Cardiac fibroblast (primary cell): ENCODE measurements at places on chromosomes 5 and 9.

DNA sequence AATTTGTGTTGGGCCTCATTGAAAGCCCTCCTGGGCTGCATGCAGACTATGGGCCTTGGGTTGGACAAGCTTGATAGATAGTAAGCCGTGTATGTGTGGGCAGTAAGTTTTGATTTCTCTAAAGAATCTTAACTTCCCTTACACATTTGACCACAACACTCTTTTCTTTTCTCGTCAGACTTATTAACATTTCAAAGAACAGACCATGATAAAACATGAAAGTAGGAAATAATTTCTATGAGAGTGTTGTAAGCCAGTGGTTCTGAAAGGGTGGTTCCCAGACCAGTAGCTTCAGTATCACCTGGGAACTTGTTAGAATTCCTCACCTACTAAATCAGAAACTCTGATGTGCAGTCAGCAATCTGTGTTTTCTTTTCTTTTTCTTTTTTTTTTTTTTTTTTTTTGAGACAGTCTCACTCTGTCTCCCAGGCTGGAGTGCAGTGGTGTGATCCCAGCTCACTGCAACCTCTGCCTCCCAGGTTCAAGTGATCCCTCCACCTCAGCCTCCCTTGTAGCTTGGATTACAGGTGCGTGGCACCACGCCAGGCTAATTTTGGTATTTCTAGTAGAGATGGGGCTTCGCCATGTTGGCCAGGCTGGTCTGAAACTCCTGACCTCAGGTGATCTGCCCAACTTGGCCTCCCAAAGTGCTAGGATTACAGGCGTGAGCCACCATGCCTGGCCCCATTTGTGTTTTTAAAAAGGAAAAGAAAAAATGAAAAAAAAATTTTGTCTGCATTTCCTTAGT lies 20.0 kb upstream of the GCNT1 start:
- DNase-seq, result no peak

DNA sequence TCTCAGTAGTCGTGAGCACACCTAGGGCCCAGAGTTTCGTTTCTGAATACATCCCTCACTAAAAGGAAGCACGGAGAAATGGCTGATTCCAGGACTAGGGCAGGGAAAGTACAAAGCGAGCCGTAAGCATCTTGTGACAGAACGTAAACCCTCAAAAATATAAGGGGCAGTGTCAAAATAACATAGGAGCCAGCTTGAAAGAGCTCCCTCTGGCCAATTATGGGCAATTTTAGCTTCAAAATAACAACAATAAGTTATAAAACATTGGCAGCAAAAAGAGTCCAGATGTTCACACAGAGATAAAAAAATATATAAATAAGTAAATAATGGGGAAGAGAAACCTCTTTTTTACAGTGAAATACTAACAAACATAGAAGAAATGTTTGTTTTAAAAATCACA lies 18.5 kb upstream of the GLIS3 start:
- DNase-seq, result no peak

GRCh38 chr5:76469656-76470290 lies 66.7 kb downstream of the IQGAP2 start:
- no peak for DNase-seq

- DNase-seq, result no peak
Measured at GRCh38 chr9:61665829-61666228, 476.0 kb downstream of the SPATA31A7 start.

DNA sequence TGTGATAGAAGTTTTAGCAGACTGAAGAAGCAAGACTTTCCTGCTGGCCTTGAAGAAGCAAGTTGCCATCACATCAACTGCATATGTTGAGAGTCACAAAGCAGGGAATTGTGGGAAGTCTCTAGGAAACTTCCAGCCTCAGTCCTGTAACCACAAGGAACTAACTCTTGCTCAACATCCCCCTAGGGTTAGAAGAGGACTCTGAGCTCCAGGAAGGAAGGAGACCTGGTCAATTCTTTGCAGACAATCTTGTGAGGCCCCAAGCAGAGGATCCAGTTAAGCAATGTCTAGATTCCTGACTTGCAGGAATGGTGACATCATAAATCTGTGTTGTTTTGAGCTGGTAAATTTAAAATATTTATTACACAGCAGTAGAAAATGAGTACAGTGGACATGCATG lies 18.6 kb upstream of the ZNF366 start:
- DNase-seq, result peak; percentile 90

GRCh38 chr9:105496826-105497225 lies 49.0 kb downstream of the FSD1L start:
- no peak for DNase-seq

DNA sequence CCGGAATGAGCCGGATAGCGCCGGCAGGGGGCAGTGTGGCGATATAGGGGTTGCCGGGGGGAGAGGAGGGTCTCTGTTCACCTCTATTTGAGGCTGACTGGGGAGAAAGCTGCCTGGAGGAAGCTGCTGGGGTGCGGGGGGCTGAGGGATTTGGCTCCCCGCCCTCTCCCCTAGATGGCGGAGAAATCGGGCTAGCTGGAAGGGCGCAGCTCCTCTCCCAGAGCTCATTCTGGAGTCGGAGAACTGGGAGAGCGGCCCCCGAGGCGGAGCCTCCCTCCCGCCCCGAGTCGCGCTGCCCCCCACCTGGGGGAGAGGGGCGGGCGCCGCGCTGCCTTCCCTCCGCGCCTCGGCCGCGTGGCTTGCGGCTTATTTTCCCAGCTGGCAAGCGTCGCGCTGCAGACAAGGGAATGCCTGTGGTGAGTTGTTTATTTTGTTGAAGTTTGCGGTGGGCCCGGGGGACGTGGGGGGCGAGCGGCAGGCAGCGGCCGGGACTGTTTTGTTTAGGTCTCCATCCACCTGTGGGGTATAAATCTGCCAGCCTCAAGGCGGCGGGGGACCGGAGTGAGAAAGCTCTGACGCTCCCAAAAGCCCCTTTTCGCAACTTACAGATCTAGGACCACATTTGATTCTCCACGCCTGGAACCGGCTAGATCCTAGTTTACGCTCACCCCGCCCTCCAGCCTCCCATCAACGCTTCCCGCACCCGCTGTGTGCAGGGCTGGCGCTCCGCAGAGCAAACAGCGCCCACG lies 4.1 kb upstream of the RGMB start:
- peak; percentile 70 for DNase-seq

GRCh38 chr5:124630767-124631704 lies 115.4 kb downstream of the ZNF608 start:
- DNase-seq, result no peak

GRCh38 chr5:54388409-54388808 lies 67.1 kb upstream of the HSPB3 start:
- no peak for DNase-seq

- DNase-seq, result no peak
Measured at GRCh38 chr5:108382784-108383330, 959 bp upstream of the FBXL17 start.

- no peak for DNase-seq
Measured at GRCh38 chr5:32378966-32379365, 65.6 kb downstream of the ZFR start.

GRCh38 chr9:79384501-79384900 lies 187.3 kb upstream of the TLE4 start:
- no peak for DNase-seq

DNA sequence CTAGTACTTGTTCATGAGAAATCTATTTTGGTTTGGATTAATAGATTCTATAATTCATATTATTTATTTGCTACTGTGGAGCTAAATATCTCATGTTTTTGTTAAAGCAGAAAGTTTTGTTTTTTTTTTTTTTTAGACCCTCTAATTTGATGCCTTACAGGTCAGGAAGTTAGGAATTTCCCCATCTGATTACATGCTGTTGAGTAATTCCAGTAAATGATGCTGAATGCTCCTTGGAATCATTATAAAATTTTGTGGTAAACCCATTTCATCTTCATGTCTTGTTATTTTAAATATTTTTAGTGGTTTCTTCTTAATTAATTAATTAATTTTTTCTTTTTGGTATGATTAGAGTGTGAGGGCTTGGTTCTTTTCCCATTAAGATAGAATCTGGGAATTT lies 35.6 kb downstream of the NNT start:
- DNase-seq, result peak; percentile 44
